ENCODE measurements at places on chromosomes 6 and 20.

DNA sequence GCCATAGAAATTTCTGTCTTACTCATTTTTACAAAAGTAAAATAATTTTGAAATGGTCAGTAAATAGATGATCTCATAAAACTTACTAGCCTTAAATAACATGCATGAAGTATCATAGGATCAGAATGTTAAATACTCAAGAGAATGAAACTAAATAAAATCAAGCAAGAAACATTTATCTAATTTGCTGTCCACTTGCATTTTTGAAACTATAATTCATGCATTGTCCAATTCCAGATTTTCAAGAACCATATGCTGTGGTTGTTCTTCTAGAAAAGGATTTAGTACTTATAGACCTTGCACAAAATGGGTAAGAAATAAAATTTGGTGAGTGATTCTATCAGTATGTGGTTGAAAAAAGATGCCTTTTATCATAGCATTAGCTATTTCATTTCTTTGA, 107.0 kb downstream of the STXBP5 start:
- no peak for DNase-seq

- DNase-seq, result no peak
Observed at GRCh38 chr6:166402582-166403277, 20.0 kb upstream of the MPC1 start.

DNA sequence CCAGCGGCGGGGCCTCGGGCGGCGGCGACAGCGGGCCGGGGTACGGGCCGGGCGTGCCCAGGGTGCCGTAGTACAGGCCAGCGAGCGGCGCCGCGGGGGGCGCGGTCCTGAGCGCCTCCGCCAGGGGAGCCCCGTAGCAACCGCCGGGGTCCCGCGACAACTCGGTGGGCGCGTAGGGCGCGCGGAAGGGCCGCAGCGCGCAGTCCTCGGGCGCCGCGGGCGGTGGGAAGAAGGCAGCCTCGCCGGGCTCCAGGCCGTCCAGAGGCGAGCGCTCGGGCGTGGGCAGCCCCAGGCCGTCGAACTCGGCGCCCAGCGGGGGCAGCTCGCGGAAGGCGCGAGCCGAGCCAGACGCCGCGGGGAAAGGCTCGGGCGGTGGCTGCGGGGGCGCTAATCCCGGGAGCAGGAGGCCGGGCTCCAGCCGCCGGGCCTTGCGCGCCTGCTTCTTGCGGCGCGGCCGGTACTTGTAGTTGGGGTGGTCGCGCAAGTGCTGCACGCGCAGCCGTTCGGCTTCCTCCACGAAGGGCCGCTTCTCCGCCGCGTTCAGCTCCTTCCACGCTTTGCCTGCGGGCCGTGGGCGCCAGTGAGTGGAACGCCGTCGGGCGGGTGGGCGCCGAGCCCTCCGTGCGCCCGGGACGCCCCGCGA, 916 bp downstream of the SOX18 start:
- DNase-seq, result no peak

DNA sequence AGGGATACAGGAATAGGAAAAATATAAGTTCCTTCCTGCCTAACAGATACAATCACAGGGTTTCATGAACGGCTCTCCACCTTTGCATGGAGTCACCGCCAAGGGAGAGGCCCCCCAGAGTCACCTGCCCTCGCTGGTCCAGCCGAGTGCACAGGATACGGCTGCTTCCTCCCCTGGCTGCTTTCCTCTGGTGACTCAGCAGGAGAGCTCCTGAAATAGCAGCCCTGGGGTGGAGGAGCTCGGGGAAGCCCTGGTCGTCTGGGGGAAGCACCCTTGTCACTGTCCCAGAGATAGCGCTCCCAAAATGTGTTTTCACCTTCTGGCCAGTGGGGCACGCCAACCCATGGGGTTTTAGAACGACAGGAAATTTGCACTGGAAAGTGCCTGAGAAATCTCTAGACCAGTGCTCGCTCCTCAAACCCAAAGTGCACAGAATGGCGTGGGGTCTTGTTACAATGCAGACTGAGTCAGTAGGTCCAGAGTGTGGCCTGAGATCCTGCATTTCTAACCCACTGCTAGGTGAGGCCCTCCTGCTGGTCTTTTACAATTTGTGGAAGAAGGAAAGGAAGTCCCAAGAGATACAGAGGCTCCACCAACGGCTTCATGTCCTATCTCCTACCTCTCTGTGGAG, 35.9 kb upstream of the FAM50B start:
- DNase-seq, result no peak

DNA sequence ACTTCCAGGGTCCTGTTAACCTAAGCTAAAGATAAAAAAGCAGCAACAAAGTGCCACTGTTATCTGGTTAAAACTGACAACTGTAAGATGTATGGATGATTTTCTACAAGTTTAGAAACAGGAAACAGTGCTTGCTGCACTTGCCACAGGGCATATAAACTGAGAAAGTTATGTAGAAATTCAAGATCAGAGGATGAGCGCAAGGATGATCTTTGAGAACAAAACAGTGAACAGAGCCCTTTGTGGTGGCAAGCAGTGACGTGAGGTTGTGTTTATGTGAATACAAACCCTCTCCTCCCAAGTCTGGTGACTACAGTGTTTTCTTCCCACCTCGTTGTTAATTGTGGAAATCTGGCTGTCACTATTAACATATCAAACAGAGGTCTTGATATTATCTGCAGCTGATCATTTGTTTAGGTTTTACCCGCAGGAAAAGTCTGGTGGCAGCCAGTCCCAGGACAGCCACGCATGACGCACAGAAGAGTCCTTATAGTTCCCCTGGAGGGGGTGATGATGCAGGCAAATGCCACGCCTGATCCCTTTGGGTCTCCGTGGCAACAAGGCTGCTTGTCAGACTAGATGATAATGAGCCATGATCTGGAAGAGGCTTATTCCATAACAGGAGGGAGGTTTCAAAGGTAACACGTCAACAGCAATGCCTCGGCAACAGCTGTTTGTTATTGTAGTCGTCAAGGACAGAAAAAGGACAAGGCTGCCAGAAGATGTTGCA, 43.1 kb upstream of the TNFAIP3 start:
- no peak for DNase-seq

- no peak for DNase-seq
Observed at GRCh38 chr6:12379181-12379580, 89.0 kb downstream of the EDN1 start.

- no peak for DNase-seq
Observed at GRCh38 chr6:91428296-91428695, 841.4 kb upstream of the MAP3K7 start.

DNA sequence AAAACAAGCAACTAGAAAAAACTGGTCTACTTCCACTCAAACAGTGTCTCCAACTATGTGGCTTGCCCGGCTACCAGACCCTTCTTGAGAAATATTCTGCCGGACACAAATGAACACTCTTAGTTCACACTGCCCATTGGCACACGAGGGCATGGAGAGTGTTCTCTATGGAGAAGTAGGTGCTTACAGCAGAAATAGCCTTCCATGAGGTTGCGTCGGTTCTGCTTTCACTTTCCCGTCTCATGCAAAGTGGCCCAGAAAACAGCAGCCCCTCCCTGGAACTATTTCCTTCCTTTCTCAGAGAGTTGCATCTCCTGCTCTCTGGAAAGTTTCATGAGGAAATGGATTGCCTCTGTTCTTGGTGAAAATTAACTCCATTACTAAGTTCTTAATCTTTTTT, 9.5 kb upstream of the HLA-DOA start:
- no peak for DNase-seq

DNA sequence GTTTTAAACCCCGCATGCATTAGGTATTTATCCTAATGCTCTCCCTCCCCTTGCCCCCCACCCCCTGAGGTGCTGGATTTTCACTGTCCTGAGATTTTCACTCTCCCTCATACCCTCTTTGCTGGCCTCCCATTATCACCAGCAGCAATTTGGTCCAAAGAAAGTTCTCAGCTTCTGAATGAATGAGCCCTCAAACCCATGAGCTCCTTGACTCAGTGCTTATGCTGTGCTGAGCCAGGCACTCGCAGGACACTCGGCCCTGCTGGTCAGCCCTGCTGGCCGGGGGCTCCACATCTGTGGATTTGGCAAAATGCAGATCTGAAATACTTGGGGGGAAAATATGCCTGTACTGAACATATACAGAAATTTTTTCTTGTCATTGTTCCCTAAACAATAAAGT, 153.2 kb upstream of the QKI start:
- no peak for DNase-seq

- no peak for DNase-seq
Observed at GRCh38 chr20:1281279-1282057, 15.4 kb downstream of the SNPH start.

- DNase-seq, result no peak
Observed at GRCh38 chr6:7424967-7425807, 35.6 kb downstream of the RIOK1 start.

GRCh38 chr6:125207956-125208355, 54.4 kb downstream of the TPD52L1 start:
- no peak for DNase-seq

DNA sequence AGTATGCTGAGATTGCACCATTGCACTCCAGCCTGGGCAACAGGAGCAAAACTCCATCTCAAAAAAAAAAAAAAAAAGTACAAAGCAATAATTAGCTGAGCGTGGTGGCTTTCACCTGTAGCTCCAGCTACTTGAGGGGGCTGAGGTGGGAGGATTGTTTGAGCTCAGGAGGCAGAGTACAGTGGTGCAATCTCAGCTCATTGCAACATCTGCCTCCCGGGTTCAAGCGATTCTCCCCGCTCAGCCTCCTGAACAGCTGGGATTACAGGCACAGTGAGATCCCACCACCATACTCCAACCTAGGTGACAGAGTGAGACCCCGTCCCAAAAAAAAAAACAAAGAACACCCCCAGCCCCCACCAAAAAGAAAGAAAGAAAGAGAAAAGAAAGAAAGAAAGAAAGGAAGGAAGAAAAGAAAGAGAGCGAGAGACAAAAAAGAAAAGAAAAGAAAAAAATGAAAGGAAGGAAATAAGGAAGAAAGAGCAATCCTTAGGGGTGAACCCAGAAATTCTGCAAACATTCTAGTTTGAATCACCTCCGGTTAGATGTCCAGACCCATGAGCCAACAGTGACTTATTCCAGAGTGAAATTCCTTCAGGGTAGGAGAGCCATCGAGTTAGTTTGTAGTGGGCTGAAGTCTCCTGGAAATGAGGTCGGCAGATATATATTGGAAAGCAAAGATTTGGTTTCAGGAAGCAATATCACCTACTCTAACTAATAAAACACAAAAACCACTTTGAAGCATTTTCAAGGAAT, 3.2 kb upstream of the RIPOR3 start:
- no peak for DNase-seq

DNA sequence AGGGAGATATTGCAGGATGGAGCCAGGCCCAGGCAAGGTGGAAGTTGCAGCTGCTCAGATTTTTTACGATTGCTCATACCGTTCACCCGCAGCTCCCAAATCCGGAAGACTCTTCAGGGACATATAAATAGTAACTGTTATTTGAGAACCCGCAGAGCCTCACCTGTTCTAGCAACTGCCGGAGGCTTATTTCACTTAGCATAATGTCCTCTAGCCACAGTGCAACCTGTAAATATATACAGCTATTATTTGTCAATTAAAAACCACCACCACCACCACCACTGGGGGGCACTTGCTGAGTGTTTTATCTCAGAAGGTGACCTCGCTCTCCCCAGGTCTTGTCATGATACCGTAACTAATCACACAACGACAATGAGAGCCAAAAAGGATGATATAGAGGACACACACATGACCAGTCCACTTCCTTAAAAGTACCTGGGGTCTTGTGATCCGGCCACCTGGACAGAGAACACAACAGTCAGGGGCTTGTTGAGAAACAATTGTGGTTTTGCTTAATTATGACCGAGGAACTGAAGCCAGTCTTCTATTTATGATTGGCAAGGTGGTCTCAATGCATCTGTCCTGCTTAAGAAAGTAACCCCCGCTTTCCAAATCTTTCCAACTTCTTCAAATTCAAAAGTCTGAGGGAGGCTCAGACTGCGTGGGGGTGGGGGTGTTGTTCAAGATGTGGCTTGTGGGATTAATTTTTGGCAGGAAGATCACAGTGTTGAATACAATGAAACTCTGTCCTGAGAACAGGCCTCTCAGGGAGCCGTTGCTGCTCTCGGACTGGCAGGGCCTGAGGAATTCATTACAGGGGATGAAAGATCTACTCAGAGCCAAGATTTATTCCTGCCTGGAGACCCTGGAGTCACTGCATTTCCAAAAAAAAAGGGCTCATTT, 107.7 kb upstream of the PRND start:
- no peak for DNase-seq

GRCh38 chr6:160382946-160383345, 34.8 kb downstream of the SLC22A3 start:
- DNase-seq, result no peak

GRCh38 chr6:67916399-67916798, 718.7 kb upstream of the ADGRB3 start:
- DNase-seq, result no peak

DNA sequence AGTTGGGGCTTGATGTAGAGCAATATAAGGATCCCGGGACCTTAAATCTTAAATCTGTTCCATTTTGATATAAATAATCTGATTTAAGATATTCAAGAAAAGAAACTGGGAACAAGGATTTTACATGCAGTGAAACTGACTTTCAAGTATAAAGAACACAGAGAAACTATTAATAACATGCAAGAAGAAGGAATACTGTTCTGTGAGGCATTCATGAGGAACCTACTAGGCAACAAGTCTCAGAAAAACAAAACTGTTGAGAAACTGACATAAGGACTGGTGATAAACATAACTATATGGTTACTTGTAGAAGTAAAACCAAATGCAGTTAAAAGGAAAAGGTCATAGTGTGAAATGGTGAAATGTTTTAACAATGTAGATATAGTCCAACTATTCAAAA, 15.8 kb downstream of the HDDC2 start:
- DNase-seq, result no peak

- DNase-seq, result no peak
Observed at GRCh38 chr6:105272786-105273185, 93.0 kb upstream of the POPDC3 start.

DNA sequence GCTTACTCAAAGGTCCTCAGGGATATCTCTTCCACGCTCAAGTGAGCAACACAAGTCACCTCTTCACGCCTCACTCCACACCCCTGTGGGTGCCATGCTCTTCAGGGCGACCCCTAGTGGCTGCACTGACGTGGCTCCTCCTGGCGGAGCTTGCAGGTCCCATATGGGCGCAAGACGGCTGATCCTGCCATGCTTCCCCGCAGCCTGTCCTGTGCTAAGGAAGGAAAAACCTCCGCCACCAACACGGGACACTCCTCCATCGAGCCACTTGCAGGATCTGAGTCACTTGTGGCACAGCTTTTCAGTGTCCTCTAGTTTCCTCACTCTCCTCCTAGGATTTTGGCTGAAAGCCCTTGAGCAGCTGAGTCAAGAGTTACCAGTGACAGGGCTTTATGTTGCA, 90.7 kb downstream of the KHDC1L start:
- DNase-seq, result peak; percentile 72

DNA sequence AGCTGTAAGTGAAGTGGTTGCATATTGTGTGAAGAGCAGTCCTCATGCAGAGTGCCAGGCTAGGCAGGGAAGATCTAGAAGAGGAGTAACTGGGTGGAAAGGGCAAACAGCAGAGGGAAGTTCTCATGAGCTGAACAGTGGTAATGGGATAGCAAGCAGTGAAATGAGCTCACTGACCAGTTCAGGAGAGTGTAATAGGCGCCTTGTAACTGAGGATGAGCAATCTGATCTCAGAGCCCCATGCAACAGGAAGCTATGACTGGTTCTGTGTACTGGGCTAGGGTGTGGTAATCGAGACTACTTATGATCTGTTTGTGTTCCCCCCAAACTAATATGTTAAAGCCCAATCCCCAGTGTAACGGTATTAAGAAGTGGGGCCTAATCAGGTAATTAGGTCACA, 98.6 kb downstream of the RFX6 start:
- no peak for DNase-seq
